ENCODE measurements at places on chromosomes 6 and 20.

GRCh38 chr20:24303393-24304170 is 165.8 kb upstream of the SYNDIG1 start:
- DNase-seq: no peak

DNA sequence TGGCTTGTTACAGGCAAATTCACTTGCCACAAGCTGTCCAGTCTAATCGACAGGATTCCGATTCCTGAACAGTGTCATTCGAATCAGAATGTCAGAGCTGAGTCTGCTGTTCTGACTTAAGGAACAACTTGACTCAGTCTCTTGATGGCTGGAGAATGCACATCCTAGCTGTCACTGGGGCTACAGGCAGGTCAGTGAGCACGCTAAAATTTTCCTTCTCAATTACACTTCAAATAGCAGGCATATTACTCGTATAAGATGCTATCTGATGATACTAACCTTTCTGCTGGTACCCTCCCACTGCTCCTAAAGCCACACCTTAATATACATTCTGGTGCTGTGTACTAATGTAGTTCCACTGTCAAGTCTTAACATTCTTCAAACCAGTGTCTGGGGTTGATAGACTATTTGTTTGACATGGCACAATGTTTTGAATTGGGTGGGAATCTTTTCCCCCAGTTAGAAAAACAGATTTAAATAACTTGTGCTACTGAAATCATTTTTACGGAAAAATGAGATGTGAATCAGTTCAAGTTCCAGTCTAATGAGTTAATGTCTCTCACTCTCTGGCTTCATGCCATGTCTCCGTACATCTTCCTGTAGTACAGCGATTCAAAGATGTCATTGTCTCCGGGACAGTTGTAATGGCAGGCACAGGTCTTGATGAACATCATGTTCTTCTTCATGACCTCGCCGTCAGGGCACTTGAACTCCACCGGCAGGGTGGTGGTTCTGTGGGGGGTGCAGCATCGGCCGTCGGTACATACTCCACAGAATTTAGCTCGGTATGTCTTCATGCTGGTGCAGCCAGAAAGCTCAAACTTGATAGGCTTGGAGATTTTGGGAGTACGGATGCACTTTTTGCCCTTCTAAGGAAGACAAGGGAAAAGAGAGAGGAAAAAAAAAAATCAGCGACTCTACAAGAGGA is 2.2 kb downstream of the CCN2 start:
- no peak for DNase-seq

GRCh38 chr6:163243083-163243482 is 171.4 kb upstream of the QKI start:
- no peak for DNase-seq

DNA sequence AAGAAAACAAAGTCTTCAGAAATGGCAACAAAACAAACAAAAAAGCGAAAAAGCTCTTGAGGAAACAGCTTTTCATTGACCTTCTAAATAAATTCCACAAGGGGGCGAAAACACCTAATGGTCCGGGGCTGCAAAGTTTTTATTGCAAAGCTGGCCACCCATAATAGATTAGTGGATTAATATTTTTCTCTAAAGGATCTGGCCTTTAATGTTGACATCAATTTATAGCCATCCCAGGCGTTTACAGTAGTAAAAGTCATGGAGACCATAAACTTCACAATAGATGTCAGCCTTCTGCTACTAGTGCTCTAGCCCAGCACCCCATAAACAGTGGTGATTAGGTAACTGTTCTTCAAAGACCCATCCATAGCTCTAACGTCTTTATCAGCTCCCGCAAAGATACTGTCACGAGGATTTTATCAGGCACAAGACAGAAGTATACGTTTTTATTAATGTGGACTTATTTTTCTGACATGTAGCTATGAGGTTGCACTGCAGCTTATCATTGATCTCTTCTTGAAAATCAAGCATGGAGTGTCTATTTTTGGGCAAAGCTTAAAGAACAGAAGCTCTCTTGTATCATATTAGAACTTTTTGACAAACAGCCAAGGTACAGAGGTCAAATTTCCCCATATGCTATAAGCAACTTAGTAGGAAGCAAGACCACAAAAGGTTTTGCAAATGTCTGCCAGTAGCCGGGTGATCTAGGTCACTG is 4.7 kb downstream of the CITED2 start:
- peak; percentile 49 for DNase-seq

DNA sequence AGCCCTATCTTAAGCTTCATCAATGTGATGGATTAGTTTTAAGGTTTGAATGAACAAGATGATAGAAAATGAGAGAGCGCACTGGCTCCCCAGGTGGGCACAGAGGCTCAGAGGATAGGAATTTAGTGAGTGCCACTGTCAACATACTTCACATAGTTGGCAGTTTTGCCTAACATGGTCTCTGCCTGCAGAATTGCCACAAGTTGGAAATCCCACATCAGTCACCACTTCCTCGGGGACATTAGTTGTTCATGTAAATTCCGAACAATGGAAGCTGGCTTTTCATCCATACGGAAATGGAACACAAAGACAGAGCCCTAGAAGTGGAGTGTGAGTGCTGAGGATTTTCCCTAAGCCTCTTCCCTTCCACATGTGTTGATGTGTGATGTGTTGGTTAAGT is 123.9 kb upstream of the PHACTR1 start:
- DNase-seq: no peak

DNA sequence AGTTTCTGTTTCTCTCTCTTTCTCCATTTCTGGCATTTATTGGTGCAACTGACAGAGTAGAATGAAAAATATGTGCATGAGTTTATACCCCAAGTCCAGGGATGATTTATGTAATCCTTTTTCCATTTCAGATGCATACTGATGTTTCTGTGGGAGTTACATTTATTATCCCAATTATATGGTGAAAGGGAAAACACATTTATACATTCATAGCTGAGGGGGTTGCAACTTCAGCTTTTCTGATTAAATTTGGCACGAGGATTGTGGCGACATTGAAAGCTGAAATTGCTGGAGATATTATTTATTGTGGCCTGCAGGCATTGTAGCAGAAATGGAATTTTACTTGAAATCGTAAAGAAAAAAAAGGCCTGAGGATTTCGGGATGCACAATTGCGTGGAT is 31.5 kb upstream of the FNDC1 start:
- no peak for DNase-seq

GRCh38 chr20:10649797-10650160 is 24.0 kb downstream of the JAG1 start:
- DNase-seq: no peak

GRCh38 chr6:129874837-129875236 is 13.7 kb upstream of the TMEM244 start:
- no peak for DNase-seq

DNA sequence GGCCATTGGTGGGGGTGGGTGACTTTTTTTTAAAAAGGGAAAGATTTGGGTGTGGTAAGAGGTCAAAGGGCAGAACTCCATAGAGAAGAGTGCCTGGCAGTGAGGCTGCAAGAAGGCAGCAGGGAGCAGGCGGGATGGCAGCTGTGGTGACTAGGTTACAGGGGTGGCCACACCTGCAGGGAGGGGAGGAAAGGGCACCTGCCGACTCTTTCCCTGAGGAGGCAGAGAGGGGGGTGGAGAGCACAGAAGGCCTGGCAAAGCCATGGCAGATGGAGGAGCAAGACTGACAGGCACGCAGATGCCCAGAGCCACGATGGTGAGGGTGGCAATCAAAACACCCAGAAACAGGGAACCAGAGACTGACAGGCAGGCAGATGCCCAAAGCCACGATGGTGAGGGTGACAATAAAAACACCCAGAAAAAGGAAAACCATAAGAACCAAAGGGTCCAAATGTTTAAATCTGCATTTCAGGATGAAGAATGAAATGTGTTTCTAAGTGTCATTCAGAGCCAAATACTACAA is 19.3 kb downstream of the CST7 start:
- no peak for DNase-seq

DNA sequence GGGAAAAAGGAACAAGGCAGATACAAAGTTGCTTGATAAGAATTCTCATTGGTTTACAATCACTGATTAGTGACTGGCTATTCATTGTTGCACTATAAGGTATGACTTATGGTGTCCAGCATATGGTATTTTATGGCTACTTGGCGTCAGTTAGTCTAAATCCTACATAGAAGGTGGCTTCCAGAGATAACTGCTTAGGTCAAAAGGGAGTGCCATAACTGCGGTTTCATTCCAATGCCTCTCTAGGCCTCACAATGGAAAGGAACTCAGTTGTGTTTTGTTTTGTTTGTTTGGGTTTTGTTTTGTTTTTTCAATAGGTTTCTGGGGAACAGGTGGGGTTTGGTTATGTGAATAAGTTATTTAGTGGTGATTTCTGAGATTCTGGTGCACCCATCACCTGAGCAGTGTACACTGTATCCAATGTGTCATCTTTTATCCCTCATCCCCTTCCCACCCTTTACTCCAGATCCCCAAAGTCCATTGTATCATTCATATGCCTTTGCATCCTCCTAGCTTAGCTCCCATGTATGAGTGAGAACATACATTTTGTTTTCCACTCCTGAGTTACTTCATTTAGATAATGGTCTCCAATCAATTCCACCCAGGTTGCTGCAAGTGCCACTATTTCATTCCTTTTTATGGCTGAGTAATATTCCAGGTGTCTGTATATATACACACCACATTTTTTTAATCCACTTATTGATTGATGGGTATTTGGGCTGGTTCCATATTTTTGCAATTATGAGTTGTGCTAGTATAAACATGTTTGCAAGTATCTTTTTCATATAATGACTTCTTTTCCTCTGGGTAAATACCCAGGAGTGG is 7.0 kb downstream of the GOPC start:
- no peak for DNase-seq

DNA sequence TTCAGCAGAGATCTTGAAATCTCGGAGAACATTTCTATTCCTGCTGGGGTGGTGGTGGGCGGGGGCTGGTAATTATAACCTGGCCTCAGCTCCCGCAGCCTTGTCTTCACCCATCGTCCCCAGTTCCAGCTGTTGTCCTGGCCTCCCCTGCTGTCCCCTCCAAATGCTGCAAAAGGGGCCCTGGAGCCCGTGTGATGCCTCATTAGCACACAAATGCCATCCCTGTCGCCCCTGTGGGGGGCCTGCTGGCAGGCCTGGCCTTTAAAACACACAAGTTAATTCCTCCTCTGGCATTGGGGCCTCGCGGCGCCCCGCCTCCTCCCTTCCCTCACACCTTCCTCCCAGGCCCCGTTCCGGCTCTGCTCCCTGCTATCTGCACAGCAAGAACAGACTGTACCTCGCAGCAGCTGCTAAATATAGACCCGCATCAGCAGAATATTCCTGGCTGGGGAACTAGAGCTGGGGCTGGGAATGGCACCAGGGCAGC is 85.7 kb downstream of the CDH22 start:
- no peak for DNase-seq

DNA sequence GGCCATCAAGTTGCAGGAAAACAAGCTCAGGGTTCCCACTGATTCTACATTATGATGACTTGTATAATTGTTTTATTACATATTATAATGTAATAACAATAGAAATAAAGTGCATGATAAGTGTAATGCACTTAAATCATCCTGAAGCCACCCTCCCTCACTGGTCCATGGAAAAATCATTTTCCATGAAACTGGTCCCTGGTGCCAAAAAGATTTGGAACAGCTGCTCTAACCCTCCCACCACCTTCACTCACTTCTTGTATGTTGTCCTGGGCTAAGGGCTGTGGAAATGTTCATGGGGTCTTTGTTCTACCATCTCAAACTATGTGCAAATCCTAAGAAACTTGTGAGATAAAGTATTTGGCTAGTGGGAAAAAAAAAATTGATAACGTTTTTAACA is 133.8 kb downstream of the LRRC1 start:
- no peak for DNase-seq

DNA sequence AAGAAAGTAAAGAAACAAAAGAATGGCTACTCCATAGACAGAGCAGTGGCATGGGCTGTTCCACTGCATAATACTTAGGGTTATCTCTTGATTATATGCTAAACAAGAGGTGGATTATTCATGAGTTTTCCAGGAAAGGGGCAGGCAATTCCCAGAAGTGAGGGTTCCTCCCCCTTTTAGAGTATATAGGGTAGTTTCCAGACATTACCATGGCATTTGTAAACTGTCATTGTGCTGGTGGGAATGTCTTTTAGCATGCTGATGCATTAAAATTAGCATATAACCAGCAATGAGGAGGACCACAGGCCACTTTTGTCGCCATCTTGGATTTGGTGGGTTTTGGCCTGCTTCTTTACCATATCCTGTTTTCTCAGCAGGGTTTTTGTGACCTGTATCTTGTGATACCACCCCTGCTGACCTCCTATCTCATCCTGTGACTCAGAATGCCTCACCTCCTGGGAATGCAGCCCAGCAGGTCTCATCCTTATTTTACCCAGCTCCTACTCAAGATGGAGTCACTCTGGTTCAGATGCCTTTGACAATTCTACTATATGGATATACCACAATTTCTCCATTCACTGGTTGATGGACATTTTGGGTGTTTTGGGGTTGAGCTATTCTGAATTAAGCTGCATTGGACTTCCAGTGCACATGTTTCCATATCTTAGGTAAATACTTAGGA is 280.6 kb downstream of the FARS2 start:
- no peak for DNase-seq

All from GM20000 (cell line).